GM23248 (cell line): ENCODE measurements at places on chromosomes 4 and X. TPM values are rescaled to one million over a fixed set of nuclear protein-coding genes. Genes with fewer than 3 reads are reported as not detected.

DNA sequence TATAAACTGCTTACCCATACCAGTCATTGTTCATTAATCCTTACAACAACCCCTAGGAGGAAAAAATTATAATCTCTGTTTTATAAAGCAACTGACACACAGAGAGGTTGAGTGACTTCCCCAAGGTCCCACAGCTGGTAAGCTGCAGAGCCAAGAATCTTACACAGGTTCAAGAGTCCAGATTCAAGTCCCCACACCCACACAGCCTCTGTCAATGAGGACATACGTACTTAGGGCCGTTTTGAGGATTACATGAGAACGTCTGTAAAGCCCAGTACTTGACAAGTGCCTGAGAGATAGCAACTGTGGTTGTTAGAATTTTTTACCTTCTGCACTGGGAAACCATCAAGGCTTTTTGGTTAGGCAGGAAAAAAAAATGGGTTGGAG lies 556 bp upstream of the SLC25A43 start:
- H3K36me3 ChIP-seq, result no peaks in the 10 kb centered on the region
- peak overlapping the region; percentile 85 for H3K4me3 ChIP-seq
- H3K27ac ChIP-seq, result peak overlapping the region; percentile 87
- H3K27me3 ChIP-seq, result no peaks in the 10 kb centered on the region
- DNase-seq, result peak; percentile 36

DNA sequence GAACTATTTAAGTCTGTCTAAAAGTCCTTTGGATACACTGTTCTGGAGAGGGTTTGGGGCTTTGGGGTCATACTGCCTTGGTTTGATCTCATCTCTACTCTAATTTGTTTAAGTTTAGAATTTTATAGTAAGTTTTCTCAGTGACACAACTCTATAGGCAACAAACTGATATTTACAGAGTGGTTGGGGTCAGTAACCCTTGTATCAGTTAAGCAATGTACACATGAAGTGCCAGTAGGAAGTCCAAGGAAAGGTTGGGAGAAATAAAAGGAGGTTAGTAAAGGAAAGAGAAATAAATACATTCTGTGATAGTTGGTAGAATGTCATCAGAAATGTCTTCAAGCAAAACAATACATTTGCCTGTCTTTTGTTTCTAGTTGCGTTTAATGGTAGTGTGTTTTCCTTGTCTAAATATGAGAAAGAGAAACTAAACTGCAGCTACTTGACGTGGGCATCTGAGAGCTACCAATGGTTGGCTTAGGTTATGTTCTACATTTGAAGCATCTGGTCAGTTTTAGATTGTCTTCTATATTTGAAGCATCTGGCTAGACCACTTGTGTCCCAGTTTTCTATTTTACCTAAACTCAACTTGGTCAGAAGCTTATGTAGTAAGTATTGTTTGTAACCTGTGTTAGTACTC lies 6.9 kb downstream of the ATP7A start:
- no peaks in the 10 kb centered on the region for H3K4me1 ChIP-seq
- DNase-seq, result no peak
- H3K27me3 ChIP-seq, result no peaks in the 10 kb centered on the region
- H3K36me3 ChIP-seq, result no peaks in the 10 kb centered on the region
- H3K4me3 ChIP-seq, result no peak overlapping the region
- H3K27ac ChIP-seq, result no peak overlapping the region

- H3K27ac ChIP-seq, result no peak overlapping the region
- peak; percentile 40 for DNase-seq
- no peaks in the 10 kb centered on the region for H3K36me3 ChIP-seq
- peaks cover 68% of the 10 kb centered on the region for H3K4me1 ChIP-seq
These were observed 91.6 kb downstream of the AREG start for GRCh38 chr4:74536557-74536956.

GRCh38 chr4:108592674-108592986 lies 27.7 kb upstream of the RPL34 start:
- no peaks in the 10 kb centered on the region for H3K27me3 ChIP-seq
- H3K27ac ChIP-seq, result peak overlapping the region; percentile 61
- no peak overlapping the region for H3K4me3 ChIP-seq
- H3K4me1 ChIP-seq, result peaks cover 12% of the 10 kb centered on the region
- DNase-seq, result no peak

DNA sequence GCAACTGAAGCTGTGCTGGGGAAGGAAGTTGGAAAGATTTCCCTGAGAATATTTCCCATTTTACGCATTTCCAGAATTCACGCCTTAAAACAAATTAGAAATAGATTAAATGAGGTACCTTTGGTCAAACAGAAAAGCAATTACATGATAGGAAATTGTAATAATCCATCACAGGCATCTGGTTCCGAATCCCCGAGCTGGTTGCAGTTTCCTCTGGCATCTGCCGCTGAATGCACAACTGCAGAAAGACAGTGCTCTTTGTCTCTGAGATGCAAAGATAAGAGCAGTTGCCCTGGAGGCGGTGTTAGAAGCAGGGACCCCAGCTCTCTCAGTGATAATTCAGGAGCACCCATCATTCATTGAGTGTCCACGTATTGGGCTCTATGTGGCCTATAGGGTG lies 224.4 kb downstream of the LDB2 start:
- no peaks in the 10 kb centered on the region for H3K27me3 ChIP-seq
- no peak for DNase-seq
- no peaks in the 10 kb centered on the region for H3K36me3 ChIP-seq
- H3K4me1 ChIP-seq, result peaks cover 19% of the 10 kb centered on the region
- H3K27ac ChIP-seq, result no peak overlapping the region

DNA sequence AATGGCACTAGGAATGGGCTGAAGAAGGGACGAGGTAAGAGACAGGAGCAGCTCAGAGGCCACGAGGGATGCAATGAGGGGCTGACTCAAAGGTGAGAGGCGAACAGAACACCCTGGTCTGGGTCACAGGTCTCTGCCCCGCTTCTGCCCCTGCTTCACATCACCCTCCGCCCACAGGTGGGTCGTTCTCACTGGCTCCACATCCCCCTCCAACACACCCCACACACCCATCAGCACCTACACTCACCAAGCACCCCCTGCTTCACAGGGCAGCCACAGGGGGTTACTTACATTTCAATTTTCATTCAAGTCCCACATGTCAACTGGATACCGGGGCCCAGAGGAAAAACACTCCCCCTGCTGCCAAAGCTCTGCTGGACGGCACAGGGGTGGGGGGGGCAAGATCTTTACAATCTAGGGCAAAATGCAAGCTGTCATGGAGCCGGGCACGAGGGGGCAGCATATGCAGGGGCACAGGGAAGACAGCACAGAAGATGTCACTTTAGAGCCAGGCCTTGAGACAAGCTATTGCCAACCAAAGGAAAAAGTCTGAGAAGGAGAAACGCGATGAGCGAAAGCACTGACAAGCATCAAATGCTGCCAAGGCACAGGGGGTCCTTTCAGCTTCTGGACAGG lies 94.0 kb downstream of the AFAP1 start:
- peaks cover 56% of the 10 kb centered on the region for H3K4me1 ChIP-seq
- no peak for DNase-seq

GRCh38 chrX:48958635-48959094 lies 1.3 kb upstream of the OTUD5 start:
- H3K27ac ChIP-seq, result peak overlapping the region; percentile 100
- no peaks in the 10 kb centered on the region for H3K36me3 ChIP-seq
- no peaks in the 10 kb centered on the region for H3K27me3 ChIP-seq

GRCh38 chr4:62360156-62360545 lies 1160.0 kb downstream of the ADGRL3 start:
- no peaks in the 10 kb centered on the region for H3K4me1 ChIP-seq
- H3K36me3 ChIP-seq, result no peaks in the 10 kb centered on the region

GRCh38 chr4:78424461-78424860 lies 127.1 kb upstream of the ANXA3 start:
- H3K27me3 ChIP-seq, result no peaks in the 10 kb centered on the region
- no peak overlapping the region for H3K4me3 ChIP-seq
- no peaks in the 10 kb centered on the region for H3K36me3 ChIP-seq
- DNase-seq, result no peak
- no peak overlapping the region for H3K27ac ChIP-seq
- no peaks in the 10 kb centered on the region for H3K4me1 ChIP-seq

DNA sequence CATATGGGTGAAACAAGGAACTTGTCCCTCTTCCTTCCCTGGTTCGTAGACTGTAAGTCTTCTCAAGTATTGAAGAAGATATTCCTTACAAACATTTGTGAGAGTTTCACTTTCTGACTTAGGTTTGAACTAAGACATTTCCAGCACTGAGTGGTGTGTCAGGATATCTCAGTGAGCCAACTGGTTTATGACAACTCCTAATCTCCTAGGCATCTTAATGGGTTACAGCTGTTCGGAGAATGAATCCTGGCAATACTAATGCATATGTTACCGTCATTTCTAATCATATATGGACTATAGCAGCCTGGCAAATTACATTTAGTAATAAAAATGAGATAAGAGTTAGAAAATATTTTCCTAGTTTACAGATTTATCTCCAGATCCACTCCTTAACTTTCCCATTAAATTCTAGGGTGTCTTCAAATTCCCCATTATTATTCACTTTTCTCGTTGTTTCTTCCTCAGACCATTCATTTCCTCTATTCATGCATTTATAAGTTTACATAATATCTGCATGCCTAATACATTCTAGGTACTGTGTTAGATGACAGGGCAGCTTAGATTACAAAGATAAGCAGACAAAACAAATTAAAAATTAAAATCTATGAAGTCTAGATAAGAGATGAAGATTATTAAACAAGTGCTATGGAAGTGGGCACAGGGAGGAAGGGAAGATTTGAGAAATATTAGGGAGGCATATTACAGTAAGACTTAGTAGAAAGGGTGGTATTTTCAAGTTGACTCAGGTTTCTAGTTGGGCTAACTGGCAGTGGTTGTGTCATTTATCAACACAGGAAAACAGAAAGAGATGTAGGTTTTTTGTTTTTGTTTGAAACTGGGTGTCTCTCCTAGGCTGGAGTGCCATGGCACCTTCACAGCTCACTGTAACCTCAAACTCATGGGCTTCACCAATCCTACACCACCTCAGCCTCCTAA lies 173.9 kb downstream of the WDFY3 start:
- H3K27me3 ChIP-seq, result no peaks in the 10 kb centered on the region
- H3K36me3 ChIP-seq, result peaks cover 44% of the 10 kb centered on the region
- H3K27ac ChIP-seq, result no peak overlapping the region
- H3K4me1 ChIP-seq, result no peaks in the 10 kb centered on the region
- H3K4me3 ChIP-seq, result no peak overlapping the region
- peak; percentile 31 for DNase-seq

DNA sequence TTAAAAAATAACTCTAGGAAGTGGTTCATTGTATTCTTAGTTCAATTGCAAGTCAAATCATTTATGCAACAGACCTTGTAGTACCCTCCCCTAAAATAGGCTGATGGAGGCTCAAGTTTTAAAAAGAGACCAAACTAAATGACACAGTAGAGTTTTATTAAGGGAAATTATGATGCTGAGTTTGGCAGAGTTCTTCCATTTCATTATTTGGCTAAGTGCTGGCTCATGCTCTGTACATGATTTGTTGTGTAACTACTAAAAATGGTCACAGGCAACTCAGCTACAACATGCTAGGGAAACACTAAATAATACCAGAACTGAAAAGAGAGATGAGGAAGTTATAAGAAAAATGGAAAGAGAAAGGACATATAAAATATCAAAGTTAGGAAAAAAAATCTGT lies 96.1 kb upstream of the TFDP3 start:
- no peak for DNase-seq
- H3K36me3 ChIP-seq, result no peaks in the 10 kb centered on the region
- H3K4me1 ChIP-seq, result no peaks in the 10 kb centered on the region
- no peak overlapping the region for H3K4me3 ChIP-seq
- H3K27me3 ChIP-seq, result no peaks in the 10 kb centered on the region
- no peak overlapping the region for H3K27ac ChIP-seq

DNA sequence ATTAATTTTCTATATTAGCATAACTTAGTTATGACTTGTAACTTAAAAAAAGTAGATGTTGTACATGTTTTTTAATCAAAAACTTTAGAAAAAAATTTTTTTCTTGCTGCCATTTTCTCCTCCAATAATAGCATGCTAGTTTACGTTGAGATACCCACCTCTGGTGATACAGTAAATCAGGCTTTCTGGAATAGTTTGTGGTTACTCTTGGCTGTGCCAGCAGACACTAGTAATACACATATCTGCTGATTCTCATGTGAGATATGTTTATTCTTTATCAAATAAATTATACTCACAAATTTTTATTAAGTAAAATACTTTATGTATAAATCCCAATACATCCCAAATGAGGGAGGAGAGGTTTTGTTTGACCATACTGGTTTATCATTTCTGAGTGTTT lies 117.3 kb downstream of the KLHL8 start:
- H3K27ac ChIP-seq, result peak overlapping the region; percentile 80
- peaks cover 4% of the 10 kb centered on the region; the same call in 1 of the 2 replicates for H3K36me3 ChIP-seq
- H3K27me3 ChIP-seq, result no peaks in the 10 kb centered on the region

GRCh38 chrX:88437563-88437962 lies 309.5 kb upstream of the CPXCR1 start:
- no peak for DNase-seq
- no peak overlapping the region for H3K27ac ChIP-seq
- H3K27me3 ChIP-seq, result no peaks in the 10 kb centered on the region
- H3K36me3 ChIP-seq, result no peaks in the 10 kb centered on the region

GRCh38 chr4:101050088-101050836 lies 297.1 kb downstream of the PPP3CA start:
- H3K27ac ChIP-seq, result no peak overlapping the region
- H3K27me3 ChIP-seq, result no peaks in the 10 kb centered on the region
- DNase-seq, result no peak
- no peaks in the 10 kb centered on the region for H3K4me1 ChIP-seq

- no peaks in the 10 kb centered on the region for H3K27me3 ChIP-seq
- H3K36me3 ChIP-seq, result no peaks in the 10 kb centered on the region
- no peak overlapping the region for H3K4me3 ChIP-seq
- H3K4me1 ChIP-seq, result no peaks in the 10 kb centered on the region
These were observed 234.8 kb downstream of the IL15 start for GRCh38 chr4:141871086-141871770.

DNA sequence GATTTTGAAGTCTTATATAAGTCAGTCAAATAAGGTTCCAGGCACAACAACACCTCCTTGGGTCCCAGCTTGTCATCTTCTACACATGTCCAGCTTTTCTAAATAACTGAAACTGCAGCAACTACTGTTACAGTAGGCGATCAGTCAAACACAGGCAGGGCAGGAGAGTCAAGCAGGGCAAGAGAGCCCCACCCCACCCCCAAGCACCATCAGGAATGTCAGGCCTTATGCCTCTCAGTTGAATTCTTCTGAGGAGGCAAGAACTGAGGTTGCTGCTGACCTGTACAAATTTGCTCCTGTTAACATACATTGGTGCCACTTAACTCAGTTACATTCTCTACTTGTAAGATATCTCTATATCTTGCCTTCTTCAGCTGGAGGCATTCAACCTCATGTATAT lies 608.8 kb upstream of the PCDH10 start:
- H3K27ac ChIP-seq, result no peak overlapping the region
- no peaks in the 10 kb centered on the region for H3K27me3 ChIP-seq
- H3K4me1 ChIP-seq, result no peaks in the 10 kb centered on the region
- no peak overlapping the region for H3K4me3 ChIP-seq

The LGI2 gene
- total RNA-seq, result not detected in 2 replicates

The OGT gene
- total RNA-seq, result 97.1 and 119 TPM in 2 replicates

The ADH7 gene
- total RNA-seq, result not detected in 2 replicates

The IL2RG gene
- total RNA-seq, result not detected in 2 replicates

The FAM236C gene
- total RNA-seq, result not detected in 2 replicates

The OPHN1 gene
- 4.5 and 5.3 TPM in 2 replicates for total RNA-seq

The MSX1 gene
- total RNA-seq, result 26.1 and 32.1 TPM in 2 replicates
